ENCODE measurements at places on chromosomes 1 and 21.

GRCh38 chr1:230149751-230150584 lies 82.9 kb downstream of the GALNT2 start:
- no peak for DNase-seq

DNA sequence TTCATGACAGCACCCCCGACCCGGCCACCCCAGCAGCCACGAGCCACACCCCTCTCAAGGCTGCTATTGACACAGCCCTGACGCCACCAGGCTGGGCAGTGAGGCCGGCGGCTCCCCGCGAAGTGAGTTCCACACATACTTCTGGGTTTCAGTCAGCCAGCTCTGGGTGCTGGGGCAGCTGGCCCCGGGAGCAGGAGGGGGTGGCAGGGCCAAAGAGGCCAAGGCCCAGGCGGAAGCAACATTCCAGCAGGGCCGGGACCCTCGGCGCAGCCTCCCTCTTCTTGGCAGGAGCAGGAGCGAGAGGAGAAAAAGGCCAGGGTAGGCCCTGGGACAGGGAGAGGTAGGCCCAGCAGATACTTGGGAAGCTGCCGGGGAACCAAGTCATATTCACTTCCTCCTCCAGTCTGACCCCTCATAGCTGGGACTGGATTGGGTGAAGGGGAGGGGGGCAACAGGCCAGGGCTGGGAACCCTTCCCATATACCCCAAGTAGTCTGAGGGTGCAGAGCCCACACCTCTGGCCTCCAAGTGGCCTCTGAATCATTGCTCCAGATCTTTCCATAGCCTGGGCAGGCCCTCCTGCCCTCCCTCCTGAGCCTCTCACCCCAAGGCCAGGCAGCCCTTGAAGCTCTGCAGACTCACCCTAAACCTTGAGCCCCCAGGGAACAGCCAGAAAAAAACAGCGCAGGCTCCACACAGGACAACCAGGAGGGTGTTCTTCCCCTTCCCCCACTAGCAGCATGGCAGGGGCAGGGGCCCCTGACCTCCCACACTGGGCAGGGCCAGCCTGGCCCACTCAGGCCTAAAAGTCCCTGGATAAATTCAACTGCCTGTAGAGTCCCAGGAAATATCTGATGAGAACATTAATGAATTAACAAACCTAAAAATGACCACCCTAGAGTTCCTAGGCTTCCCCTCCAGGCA lies 5.7 kb downstream of the HSPG2 start:
- no peak for DNase-seq

- no peak for DNase-seq
Measured at GRCh38 chr1:215079456-215079855, 3.1 kb upstream of the KCNK2 start.

DNA sequence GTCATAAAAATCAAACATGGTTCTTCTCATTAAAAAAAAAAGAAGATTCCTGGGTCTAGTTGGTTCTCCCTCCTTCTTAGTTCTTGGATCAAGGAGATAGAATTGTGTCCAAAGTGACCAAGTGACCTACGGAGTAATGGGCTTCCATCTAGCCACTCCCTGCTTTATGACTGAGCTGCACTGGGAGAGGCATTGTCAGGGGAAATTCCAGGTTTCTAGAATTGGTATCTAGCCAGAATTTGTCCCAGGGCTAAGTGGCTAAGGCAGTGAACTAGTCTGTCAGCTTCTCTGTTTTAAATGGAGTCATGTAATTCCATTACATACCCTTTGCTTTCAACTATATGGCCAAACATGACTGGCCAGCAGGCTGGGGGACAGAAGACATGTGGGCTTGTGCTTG lies 40.1 kb upstream of the ERG start:
- no peak for DNase-seq

DNA sequence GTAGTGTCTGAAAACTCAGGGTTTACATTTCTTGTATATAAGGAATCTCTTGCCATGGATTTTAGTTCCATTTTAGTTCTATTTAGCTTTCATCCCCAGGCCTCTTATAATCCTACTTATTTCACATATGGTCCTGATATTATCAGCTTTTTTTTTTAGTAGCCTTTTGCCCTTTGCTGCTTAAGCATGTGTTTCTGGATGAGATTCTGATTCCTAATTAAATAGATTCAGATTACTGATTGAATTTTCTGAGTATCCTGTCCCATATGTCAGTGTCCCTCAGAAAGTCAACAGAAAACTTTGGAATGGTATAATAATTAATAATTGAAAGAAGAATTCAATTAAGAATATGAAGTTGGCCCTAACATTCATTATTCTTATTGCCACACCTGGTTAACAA lies 134.7 kb upstream of the HOOK1 start:
- no peak for DNase-seq

GRCh38 chr1:205680073-205680851 lies at the start of gene SLC45A3:
Gene SLC45A3, minus strand, starts transcription at chr1:205680509. Its CDS starts 15,853 bp downstream, at chr1:205664656.
- peak; percentile 25 for DNase-seq

DNA sequence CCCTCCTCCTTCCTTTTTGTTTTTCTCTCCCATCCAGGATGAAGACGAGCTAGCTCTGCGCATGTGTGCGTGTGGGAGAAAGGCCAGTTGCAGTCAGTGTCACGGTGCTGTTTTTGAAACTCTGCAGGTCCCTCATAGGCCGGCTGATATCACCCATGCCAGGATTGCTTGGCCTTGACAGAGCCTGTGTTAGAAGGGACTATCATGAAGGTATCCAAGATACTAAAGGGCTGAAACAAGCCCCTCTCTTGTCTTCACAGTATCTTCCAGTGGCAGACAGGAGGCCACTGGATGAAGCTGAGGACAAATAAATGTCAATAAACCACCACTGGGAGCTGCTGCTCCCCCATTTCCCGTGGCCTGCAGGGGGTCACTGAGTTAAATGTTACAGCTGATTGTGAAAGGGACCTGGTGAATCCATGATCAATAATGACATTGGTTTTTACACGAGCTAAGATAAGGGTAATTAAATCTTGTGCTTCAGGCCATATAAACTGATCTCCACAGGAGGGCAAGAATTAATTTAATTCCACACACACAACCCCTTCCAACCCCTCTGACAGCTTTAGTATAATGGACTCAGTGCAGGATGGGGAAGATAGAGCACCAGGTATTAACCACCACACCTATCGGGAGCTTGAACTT lies 64.6 kb upstream of the TARBP1 start:
- DNase-seq, result no peak

DNA sequence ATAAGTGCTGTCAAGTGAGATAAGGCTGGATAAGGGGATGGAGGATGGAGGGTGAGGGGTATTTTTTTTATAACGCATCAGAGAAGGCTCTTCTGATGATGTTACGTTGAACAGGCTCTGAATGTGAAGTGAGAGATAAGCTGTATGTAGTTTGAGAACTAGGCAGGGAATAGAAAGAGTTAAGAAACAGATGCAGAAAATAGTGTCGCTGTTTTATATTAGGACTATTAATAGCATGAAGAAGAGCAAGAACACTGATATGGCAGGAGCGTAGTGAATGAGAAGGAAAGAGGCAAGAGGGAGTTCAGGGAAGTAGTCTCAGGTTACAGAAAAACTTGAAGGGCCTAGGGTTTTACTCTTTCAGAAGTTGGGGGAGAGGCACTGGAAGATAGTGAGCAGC lies 59.8 kb downstream of the GPR88 start:
- DNase-seq, result no peak

DNA sequence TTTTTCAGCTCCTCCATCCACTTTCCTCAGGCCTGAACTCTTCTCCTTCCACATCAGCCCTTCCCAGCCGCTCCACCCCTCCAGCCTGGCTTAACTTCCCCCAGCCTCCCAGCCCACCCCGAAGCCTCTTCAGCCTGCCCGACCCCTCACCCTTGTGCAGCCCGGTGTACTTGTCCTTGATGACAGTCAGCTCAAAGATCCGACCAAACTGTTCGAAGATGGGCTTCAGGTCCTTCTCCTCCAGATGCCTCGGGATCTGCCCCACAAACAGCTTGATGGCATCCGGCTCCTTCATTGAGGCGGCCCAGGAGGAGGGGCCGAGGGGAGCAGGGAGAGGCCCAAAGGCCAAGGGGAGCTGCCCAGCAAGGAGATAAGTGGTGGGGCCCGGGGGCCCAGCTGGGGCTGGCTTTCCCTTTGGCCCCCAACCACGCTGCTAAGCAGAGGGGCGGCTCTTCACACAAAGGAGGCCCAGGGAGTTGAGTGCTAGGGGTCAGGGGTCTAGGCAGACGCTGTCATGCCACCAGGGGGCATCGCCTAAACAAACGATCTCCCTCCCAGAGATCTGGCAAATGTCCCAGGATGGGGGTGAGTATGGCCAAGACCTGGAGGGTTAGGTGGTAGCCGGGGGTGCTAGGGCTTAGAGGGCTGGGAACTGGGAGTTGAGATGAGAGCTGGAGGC lies 738 bp downstream of the CELF3 start:
- no peak for DNase-seq

- no peak for DNase-seq
Measured at GRCh38 chr1:22111620-22112019, 31.3 kb downstream of the WNT4 start.

- peak; percentile 75 for DNase-seq
Measured at GRCh38 chr1:21255284-21255942, 34.9 kb downstream of the ECE1 start.

DNA sequence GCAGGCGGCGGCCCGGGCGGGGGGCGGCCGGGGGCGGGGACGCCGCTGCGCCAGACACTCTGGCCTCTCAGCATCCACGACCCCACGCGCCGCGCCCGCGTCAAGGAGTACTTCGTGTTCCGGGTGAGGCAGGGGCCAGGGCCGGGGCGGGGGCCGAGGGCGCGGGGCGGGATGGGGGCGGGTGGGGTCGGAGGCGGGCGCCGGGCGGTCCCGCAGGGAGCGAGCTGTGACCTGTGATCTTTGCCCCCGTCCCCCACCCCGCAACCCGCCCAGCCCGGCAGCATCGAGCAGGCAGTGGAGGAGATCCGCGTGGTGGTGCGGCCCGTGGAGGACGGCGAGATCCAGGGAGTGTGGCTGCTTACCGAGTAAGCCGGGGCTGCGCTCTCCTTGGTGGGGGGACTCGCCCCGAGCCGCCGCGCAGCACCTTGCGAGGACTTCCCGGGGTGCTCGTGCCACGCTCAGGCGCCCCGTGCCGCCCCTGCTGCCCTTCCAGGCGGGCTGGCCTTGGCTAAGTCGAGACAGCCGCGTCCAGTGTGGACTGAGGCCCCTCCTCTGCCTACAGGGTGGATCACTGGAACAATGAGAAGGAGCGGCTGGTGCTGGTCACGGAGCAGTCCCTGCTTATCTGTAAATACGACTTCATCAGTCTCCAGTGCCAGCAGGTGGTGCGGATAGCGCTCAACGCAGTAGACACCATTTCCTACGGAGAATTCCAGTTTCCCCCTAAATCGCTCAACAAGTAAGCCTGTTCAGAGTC lies 514 bp downstream of the TPRG1L start:
- no peak for DNase-seq

DNA sequence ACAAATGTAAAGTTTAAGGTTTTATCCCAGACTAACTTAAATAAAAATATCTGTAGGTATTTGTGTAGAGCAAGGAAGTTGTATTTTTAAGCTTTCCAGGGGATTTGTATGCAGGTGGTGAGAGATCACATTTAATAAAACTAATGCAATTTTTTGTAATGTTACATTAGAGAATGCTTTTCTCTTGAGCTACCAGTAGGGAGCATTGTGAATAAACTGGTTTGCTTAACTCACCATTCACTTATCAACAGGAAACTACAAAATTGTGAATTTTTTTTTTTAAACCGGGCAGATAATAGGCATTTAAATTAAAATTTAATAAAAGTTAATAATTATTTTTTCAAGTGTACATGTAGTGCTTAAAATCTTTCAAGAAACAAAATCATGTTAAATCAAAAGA lies 78.6 kb downstream of the IVNS1ABP start:
- no peak for DNase-seq

DNA sequence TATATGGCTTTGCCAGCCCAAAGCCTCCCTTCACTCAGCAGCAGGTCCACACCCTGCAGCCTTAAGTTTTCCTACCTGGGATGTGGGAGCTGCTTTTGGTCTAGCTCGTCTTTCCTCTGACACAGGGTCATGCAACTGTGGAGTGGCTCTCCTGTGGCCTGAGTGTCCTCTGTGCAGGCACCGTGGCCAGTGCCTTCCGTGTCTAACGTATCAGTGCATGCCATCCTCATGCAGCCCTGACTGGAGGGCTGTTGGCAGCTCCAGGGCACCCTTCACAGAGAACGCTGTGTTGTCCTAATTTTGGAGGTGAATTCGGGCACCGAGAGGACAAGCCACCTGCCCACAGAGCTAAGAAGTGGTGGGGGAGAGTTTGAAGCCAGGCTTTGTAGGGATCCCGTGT lies 25.7 kb upstream of the C1orf174 start:
- DNase-seq, result no peak

- no peak for DNase-seq
Measured at GRCh38 chr1:51607681-51608095, 9.2 kb upstream of the OSBPL9 start.

- no peak for DNase-seq
Measured at GRCh38 chr1:165637427-165637826, 6.4 kb downstream of the MGST3 start.

DNA sequence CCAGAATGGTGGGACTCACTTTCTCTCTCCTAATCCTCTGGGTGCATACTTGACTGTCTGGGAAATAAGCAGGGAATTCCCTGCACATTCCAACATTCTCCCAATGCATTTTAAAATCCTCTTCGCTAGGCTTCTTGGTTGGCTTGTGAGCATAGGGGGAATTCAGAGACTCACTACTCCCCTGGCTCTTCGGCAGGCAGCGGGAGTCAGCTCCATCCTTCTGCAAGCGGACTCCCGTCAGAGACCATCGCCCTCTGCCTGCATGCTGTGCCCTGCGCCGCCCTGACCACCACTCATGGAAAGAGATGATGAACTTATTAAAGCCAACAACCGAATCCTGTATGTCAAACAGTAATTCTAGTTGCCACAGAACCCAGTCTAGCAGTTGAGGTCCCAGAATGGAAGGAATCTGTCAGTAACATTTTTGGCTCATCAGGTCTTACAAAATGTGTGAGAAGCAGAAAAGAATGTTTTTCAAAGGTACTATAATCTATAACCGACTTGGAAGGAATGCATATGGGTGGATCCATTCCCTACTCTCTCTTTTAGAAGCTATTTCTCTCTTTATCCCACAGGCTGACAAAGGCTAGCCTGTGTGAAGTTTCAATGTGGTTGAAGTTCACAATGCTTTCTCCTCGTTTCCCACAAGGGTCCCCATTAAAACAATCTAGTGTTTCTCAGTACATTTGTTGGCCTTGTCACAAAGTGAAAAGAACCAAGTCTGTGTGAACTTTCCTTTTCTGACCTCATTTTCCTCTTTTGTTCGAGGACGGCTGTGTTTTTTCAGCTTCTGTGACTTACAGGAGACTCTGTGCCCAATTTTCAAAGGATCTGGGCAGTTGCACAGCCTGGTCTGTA lies 119.1 kb upstream of the ADAR start:
- DNase-seq, result no peak

GRCh38 chr1:201916649-201917249 lies 28.1 kb downstream of the SHISA4 start:
- no peak for DNase-seq

- no peak for DNase-seq
Measured at GRCh38 chr1:86068271-86068721, 88.3 kb downstream of the COL24A1 start.

DNA sequence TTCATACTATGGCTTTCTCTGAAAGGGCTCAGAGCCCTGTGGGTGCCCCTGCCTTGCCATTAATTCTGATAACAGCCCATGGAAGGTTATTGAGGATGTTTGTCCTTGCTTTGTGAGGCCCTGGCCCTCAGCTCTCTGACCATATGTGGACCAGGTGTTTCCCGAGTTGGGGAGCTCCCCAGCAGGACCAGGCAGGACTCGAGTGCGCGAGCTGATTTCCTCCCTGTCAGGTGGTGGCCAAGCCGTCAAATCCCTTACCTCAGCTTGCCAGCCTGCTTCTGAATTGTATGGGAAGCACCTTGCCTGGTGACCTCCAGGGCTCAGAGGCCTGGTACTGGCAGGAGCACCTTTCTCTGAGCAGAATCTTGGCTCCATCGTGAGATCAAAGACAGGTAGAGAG lies 17.9 kb upstream of the SDE2 start:
- no peak for DNase-seq
